ENCODE measurements at places on chromosomes 1 and 21. TPM values are rescaled to one million over a fixed set of nuclear protein-coding genes. Genes with fewer than 3 reads are reported as not detected.

DNA sequence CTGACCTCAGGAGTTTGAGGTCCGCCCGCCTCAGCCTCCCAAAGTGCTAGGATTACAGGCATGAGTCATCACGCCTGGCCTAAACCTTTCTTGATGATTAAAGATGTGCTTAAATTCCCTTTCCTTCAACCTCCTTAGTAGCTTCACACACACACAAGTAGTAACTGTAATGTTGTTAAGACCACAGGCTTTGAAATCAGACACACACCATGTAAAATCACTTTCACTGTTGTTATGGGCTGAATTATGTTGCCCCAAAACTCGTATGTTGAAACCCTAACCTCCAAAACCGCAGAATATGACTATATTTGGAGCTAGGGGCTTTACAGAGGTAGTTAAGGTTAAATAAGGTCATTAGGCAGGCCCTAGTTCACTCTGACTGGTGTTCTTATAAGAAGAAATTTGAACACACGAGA lies 180.2 kb downstream of the NR5A2 start:
- DNase-seq: no peak

TDRD10 gene
- not detected for total RNA-seq

- DNase-seq: no peak
These were observed 23.1 kb upstream of the ADGRB2 start for GRCh38 chr1:31787261-31787660.

DNA sequence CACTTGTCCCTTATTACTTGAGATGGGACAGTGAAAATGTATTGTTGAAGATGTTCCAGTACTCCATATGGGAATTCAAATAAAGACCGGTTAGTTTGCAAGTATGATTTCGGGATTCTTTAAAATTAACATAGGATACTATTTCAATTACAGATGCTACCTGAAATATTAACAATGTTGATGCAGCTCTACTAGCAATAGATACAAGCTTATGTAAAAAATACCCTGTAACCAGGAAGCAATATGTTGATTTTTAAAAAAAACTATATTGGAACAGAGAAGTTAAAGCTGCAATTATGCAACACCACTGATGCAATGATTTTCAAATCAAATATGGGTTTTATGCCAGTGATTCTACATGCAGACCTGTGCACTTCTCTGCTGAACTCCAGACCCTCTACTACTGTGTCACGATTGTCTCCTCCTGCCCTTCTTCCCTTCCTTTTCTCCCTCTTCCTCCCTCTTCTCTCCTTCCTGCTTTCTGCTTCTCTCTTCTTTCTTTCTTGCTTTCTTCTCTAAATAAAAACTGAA lies 179.2 kb downstream of the ATP6V1G3 start:
- no peak for DNase-seq

DNA sequence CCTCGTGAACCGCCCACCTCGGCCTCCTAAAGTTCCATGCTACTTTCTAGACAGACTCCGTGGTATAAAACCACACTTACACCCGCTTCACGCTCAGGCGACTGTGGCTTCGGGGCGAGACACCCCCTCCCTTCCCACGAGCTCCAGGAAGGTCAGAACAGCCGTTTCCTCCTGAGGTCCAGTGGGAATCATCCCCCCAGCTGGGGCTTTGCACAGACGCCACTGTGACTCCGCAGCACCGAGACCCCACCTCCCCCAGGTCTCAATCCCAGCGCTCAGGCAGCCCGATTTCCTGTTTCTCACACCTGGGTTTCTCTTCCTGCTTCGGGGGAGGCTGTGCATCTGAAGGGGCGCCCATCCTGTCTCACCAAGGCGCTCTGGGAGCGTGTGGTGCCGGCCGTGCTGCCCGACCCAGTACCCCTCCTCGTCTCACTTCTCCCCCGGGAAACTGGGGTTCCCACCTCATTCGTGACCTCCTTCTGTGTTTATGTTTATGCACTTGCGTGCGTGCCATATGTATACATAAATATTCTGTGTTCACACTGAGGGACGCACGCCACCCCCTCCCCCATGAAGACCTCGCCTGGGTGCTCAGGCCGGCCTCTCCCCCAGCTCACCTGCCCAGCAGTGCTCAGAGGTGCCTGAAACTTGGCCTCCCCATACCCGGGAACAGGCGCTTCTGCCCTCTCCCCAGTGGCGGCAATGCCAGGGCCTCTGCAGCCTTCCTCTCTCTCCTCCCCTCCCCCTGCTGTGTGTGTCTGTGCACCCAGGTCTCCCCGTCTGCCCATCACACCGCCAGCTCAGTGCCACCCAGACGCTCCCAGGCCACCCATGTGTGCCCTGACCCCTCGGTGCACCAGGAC lies 14.6 kb downstream of the SLC35E2B start:
- DNase-seq: peak; percentile 90

GRCh38 chr1:212457740-212458338 lies 25.1 kb downstream of the NENF start:
- DNase-seq: peak; percentile 65

DNA sequence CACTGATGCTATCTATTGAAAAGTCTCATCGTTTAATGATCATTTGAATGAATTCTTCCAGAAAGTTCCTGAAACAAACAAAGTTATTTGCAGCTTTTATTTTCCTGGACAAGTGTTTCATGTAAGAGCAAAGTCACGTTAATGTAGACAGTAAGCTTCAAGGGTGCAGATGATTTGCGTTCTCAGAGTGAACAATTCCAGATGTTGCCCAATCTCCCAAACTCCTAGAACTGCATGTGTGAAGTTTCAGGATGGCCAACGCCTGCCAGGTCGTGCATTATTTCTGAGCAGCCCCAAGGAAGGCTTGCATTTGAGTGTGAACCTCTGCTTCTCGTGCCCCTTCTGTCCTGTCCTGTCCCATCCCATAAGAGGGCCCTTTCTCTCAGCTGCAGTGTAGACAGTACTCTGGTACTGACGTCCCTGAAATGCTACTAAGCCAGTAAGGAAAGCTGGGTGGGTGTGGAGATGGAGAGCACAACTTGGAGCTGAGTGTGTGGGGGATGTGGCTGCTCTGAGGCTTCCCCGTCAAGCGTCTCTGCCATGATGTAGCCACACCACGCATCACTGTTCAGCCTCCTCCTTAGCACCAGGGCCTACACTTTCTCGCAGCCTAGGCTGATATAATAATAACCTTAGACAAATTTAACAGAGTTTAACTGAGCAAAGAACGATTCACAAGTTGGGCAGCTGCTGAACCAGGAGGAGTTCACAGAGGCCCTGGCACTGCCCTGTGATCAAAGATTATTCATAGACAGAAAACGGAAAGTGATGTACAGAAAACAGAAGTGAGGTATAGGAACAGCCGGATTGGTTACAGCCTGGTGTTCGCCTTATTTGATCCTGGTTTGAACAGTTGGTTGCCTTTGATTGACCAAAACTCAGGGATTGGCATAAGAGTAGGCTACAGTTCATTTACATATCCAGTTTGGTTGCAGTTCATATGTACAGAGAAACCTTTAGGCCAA lies 50.4 kb downstream of the RHOU start:
- no peak for DNase-seq

- DNase-seq: no peak
These were observed 362.9 kb upstream of the VAMP3 start for GRCh38 chr1:7407980-7408770.

GRCh38 chr1:243814718-243815117 lies 35.3 kb downstream of the AKT3 start:
- no peak for DNase-seq

GRCh38 chr1:233005703-233006102 lies 55.3 kb downstream of the NTPCR start:
- no peak for DNase-seq

CR1 gene
- not detected for total RNA-seq

GRCh38 chr1:2330035-2330434 lies 61.3 kb downstream of the MORN1 start:
- DNase-seq: no peak

DNA sequence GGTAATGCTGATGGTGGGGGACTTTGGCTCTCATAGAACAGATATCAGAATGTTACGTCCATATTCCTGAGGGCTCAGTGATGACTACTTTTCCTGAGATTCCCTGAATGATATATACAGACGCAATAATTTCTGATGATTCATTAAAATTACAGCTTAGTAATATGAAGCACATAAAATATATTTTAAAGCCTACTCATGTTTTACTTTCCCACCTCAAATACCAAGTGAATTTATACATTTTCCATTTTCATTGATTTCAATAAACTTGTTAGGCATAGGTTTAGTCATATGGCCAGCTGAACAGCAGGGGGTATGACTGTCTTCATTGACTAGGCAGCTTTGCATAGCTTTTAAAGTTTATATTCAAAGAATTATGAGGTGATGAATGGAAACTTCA lies 26.2 kb upstream of the PDC start:
- no peak for DNase-seq

ENAH gene
- total RNA-seq: 18.1 TPM

DNA sequence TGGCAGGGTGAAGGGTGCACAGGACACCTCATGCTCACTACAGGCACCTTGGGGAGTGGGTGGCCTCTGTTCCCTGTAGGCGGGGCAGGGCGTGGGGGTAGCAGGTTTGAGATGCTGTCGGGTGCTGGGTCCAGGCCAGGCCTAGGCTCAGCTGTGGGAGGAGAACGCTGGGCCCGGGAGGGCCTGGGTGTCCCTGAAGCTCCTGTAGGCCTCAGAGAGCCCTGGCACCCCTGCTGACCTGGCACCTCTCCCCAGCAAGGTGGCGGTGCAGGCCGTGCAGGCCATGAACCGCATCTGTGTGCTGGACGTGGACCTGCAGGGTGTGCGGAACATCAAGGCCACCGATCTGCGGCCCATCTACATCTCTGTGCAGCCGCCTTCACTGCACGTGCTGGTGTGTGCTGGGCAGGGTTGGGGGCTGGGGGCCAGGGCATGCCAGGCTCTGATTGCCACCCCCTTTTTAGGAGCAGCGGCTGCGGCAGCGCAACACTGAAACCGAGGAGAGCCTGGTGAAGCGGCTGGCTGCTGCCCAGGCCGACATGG lies 2.5 kb upstream of the GJC2 start:
- no peak for DNase-seq
